ENCODE measurements at places on chromosomes 7 and 10.

DNA sequence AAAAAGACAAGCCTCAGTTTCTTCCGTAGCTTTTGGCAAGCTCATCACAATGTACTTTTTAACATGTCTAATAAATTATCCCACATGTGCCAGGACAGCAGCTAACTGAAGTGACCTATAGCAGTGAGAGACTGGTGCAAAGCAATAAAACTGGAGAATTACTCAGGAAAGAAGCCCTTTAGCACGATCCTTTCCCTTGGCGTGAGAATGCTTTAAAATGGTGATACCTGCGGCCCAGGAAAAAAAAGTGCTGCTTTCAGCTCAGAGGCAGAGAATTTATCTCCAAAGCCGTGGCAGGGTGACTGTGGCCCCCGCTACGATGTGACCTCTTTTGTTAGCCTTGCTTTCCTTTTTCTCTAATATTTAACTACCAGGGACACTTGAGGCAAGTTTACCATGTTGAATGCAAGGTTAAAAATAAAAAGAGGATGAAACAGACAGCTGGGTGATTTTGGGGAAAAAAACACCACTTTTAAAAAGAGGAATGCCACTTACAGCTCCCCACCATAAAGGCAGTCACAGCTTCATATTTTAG is 184.0 kb downstream of the FANK1 start:
- no peak for DNase-seq

DNA sequence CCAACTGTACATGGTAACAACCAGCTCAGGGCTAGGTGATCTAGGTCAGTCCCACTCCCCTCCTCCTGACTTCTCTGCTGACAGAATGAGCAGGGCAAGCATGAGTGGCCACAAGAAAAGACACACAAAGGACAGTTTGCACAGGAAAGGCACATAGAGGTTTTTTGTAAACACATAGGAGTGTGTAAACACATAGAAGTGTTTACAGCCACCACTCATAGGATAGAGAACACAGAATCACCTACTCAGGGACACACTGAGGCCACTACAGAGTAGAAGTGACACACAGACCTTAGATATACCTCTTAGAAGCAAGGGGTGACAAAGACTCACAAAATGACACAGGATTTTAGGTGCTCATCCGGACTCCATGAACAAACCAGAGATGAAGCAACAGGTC is 19.0 kb downstream of the NUDCD3 start:
- DNase-seq, result no peak

- no peak for DNase-seq
Measured at GRCh38 chr10:70990681-70991080, 102.3 kb upstream of the PCBD1 start.

- DNase-seq, result no peak
Measured at GRCh38 chr7:83519240-83519639, 129.7 kb downstream of the SEMA3E start.

DNA sequence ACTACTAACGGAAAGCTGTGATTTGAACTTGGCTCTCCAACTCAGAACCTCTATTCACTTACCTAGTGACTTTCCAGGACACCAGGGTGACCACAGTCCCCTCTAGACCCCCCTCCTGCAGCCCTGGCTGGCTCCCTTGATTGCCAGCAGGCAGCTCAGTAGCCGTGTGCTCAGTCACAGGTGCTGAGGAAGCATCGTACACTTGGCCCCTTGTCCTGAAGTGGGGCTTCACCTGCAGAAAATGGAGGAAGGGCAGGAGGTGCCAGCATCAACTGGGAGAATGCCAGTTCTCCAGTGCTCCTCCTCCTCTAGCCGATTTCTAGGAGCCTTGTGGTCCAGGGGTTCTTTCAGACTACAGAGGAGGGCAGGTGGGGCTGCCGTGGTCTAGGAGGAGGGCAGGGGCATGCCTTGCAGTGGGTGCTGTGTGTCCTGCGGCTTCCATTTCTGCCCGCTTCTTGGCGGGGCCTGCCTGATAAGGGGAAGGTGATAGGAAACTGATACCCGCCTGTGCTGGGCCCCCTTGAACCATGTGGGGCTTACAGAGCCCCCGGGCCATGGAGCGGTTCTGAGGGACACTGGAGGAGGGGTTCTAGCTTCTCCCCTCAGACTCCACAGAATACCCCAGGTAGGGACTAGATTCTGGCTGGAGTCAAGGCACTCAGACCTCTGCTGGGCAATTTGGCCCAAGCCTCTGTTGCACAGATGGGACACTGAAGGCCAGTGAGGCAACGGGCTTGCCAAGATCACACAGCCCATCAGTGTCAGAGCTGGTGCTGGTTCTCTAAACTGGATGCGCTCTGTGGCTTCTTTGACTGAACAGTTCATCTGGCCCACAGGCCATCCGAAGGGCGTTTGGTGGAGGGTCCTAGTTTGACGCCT is 14.0 kb downstream of the FAM241B start:
- DNase-seq, result no peak

- peak; percentile 41 for DNase-seq
Measured at GRCh38 chr7:22477876-22478450, 22.0 kb downstream of the STEAP1B start.
